ENCODE measurements at places on chromosomes 3 and 15.

DNA sequence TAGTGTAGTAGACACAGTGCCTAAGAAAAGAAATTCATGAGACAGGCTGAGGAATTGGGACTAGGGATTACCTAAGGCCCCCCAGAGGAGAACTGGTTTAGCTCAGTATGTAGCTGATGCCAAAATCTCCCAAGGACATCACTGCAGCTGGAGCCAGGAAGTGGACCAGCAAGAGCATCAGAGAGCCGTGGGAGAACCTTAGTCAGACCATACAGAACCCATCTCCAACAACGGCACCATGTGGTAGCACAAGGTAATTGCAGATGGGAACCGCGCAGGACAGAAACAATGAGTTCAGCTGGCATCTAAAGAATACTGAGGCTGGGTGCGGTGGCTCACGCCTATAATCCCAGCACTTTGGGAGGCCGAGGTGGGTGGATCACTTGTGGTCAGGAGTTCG is 81.7 kb downstream of the WNT5A start:
- no peak for DNase-seq

DNA sequence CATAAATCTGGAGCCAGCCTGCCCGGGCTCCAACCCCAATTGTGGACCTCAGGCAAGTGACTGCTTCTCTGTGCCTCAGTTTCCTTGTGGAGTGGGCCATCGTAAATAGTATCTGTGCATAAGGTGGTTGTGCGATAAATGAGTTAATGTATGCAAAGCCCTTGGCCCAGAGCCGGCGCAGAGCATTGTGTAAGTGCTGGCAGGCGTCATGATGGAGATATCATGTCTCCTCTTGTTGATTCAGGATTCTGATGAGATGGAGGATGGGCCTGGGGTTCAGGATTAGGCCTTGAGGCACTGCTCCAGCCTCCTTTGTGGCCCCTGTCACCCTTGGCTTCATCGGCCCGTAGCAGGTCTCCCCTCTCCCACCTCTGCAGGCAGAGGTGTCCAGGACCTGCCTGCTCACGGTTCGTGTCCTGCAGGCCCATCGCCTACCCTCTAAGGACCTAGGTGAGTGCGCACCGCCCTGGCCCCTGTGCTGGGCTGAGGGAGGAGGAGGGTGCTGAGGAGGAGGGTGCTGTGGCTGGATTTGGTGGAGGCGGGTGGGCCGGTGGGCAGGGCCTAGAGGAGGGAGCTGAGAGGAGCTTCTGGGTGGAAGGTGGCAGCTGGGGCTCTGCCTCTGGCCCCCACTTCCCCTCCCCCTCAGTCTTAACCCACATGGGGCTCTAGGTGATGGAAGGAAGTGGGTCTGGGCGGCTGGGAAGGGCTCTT is 1.3 kb downstream of the PLA2G4B start:
- no peak for DNase-seq

GRCh38 chr3:190519886-190520285 is 6.0 kb downstream of the IL1RAP start:
- no peak for DNase-seq

- DNase-seq: no peak
Measured at GRCh38 chr3:13235897-13236296, 162.7 kb upstream of the IQSEC1 start.

DNA sequence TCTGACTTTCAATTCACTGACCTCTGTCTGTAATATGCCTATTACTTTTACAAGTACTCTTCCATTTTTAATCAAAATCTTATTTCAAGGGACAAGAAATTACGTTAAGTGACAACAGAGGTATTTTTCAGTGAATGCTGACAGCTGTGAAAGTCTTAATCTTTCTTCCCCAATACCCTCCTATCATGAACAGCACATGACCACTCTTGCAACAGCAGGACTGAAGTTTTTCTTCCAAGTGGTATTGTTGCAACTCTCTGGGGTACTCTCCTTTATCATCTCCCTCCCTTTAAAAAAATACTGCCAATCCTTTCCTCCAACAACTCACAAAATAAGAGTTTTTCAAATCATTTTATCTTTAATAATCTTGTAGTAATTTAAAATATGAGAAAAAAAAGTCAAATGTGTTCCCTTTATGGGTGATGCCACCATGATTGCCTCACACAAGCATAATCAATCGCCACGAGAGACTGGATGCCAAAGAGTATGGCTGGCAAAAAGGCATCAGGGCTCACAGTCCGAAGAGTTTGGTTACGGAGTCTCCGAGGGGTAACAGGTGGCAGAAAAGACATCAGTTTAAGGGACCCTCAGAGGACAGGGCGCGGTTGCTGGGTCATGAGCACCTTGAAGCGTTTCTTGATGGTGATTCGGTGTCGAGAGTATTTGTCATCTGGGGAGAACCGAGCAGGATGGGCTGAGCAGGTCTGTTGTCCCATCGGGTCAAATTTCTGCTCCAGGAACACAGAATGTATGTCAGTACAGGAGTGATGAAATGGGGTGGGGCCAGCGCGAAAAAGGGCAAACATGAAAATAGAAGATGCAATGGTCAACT is 1.3 kb downstream of the NOP10 start:
- DNase-seq: no peak

- no peak for DNase-seq
Measured at GRCh38 chr15:90099868-90100831, 2.1 kb downstream of the IDH2 start.

DNA sequence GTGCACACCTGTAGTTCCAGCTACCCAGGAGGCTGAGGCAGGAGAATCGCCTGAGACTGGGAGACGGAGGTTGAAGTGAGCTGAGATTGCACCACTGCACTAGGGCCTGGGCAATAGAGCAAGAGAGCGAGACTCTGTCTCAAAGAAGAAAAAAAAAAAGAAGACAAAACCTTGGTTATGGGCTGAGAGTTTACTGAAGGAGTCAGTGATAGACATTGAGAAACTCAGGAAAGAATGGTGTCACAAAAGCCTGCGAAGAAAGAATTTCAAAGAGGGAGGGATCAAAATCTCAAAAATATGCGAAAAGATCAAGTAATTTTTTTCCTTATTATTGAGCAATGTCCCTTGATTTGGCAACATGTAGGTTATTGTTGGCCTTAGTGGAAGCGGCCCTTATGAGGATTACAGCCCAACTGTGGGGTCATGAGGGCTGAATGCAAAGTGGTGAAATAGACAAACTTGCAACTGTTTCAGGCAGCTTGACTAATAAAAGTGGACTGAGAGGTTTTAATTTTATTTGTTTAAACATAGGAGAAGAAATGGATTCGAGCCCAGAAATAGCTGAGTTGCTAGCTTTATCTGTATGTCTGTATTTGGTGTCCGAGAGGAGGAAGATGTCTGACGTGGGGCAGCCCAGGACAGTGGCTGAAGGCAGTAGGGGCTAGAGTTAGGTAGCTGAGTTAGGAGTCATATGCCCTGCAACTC is 18.8 kb upstream of the CELF6 start:
- DNase-seq: no peak

DNA sequence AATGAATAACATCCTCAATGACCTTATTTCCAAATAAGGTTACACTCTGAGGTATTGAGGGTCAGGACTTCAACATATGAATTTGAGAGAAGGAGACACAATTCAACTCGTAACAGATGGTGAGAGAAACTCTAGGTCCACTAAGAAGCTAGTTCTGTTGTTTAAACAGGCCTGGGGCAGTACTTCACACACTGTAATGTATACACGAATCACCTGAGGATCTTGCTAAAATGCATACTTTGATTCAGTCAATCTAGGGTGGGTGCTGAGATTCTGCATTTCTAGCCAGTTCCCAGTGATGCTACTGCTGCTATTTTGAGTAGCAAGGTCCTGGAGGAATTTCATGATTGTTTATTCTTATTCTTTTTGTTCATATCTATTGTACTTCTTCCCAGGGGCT is 186.8 kb downstream of the SATB1 start:
- no peak for DNase-seq

DNA sequence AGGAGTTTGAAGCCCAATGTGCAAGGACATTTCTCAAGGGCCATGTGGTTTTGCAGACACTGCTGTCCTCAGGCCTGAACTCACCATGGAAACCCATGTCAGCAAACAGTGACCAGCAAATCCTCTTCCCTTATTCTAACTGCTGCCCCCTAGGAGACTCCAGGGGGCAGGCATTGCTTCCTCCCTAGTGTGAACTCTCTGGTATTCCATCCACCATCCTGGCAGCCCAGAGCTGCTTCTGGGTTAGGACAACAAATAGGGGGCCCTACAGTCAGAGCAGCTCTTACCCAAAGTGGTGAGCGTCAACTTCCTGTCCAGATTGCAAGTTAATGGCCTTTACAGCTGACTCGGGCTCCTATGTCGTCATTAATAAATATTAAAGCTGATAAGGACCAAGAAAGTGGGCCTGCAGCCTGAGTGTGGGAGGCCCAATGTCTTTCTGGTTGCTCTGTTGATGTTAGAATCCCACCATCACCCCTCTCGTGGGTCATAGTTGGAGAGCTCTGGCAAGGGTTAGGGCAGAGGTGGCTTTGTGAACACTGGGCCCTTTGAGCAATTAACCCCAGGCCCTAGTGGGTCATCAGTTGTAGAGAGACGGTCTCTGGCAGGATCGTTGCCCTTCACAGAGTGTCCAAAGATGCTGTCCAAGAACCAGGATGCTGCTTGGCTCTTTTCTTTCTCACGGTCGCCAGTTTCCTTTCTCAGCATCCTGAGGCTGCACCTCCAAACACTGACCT is 41.5 kb downstream of the TGM4 start:
- DNase-seq: no peak

GRCh38 chr3:157844800-157845565 is 261.2 kb downstream of the SHOX2 start:
- DNase-seq: no peak

DNA sequence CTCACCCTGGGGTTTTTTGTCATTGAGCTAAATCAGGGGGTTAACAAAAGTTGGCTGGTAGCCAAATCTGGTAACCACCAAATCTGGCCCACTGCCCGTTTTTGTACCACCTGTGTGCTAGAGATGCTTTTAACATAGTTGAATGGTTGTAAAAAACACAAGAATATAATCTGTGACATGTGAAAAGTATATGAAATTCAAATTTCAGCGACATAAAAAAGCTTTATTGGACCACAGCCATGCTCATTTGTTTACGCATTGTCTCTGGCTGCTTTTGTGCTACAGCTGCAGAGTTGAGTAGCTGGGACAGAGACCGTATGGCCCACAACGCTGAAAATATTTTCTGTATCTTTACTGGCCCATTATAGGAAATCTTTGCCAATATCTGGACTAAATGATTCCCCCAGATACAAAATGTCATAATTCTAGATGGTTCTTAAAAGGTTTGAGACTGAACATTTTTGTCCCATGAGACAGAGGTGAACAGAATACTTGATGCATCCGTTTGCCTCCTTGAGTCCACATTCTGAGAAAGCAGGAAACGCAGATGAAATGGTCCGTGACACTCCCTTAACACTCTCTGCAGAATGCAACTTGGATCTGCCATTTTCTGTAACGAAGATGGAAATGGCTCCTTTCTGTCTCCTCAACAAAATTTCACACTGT is 120.9 kb upstream of the PDZRN3 start:
- no peak for DNase-seq

- DNase-seq: peak; percentile 50
Measured at GRCh38 chr15:34366271-34367065, 528 bp downstream of the LPCAT4 start.

DNA sequence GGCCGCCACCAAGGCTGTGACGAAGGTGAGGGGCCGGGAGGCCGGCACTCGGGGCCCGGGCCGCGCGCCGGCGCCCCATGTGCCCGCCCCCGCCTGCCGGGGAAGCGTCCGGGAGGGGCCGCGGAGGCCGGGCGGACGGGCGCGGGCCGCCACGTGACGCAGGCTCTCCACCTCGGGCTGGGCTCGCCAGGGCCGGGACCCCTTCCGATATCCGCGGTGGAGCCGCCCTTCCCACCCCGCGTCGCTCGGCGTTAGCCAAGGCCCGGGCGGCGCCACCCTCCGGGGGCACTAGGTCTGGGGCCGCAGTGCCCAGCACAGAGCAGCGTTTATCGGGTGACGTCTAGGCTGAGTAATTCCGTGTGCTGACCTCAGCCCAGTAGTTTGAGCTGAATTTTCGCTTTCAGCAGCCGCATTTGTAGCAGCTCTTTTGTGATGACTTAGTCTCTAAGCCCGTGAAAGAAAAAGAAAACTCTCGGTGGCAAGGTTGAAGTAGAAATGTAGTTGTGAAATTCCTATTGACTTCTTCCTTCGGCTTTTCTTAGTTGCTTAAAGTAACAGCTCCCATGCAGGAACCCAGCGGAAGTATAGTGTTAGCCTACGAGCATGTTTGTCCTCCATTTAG is 885 bp downstream of the CDV3 start:
- peak; percentile 82 for DNase-seq

DNA sequence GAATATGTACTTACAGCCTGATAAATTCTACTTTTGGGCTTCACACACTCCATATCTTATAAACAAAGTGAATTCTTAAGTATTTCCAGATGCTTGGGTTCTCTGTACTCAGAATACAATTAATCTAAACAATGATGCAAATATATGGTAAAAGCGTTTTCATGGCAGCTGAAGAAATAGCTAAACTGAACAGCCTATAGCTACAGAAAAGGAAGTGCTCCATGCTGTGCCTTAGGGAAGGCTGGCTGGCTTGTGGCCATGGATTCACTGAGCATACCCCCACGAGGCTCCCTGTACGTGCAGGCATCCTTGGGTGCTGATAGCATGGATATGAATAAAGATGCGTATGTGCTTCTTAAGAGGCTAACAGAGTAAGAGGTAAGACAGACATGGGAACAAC is 264.0 kb downstream of the KLF13 start:
- DNase-seq: no peak

DNA sequence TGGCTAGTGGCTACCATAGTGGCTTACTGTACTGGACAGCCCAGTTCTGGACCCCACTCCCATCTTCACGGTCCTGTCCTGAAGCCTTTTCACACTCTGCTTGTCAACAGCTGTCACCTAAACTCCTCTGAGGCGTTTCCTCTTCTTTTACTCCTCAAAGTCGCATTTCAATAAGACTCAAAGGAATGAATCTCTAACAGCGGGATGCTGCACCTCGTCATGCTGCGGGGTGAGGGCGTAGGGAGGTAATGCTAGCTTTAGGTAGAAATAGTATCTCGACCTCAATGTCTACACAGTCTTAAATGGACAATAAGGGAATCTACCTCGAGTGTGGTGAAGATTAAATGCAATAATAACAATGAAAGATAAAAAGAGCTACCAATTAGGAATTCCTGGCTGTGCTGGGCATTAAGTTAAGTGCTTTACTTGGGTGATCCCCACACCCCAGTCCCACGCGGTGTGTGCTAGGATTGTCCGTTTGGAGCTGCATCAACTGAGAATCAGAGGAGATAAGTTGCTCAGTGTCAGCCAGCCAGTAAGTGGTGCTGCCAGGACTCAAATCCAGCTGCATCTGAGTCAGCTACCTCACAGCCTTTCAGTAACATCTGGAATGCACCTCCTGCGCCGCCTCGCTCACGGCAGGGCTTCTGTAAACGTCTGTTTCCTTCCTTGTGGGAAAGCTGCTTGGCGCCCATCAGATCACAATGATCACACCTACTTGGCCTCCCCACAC is 14.0 kb downstream of the PLA2G4D start:
- peak; percentile 48 for DNase-seq

Measured in activated naive CD4-positive, alpha-beta T cell treated with anti-CD3 and anti-CD28 coated beads, Interleukin-2, amount 50 U/mL, for 72 hours (primary cell).